Upper lobe of right lung (tissue), 1 donor: ENCODE measurements at places on chromosomes 1 and 21. TPM values are rescaled to one million over a fixed set of nuclear protein-coding genes. Genes with fewer than 3 reads are reported as not detected.

The MNDA gene
- total RNA-seq, result 45.5 TPM

- no peak for DNase-seq
Observed at GRCh38 chr1:100009458-100009857, 39.7 kb downstream of the SLC35A3 start.

DNA sequence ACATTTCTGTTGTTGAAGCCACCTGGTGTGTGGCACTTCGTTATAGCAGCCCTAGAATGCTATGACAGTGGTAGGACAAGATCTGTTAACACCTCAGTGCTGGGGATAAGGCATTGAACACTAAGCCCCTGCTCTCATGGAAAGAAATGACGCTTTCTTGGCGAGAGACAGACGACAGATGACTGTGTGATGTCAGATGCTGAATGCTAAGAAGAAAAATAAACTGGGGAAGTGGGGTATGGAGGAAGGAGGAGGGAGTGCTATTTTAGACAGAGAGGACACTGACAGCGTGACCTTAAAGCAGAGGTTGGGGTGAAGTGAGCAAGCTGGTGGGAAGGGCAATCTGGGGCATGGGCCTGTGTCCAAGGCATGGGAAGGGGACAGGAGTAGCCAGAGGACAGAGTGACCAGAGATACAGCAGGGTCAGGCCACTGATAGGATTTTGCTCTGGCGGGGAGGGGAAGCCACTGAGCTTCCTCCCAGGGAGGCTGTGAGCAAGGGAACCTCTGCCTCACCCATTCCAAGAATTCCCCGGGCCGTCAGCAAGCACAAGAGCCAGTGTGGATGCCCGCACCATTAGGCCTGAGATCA, 15.2 kb downstream of the DOP1B start:
- no peak for DNase-seq

GRCh38 chr21:26112127-26112742, 58.3 kb downstream of the APP start:
- DNase-seq, result no peak

DNA sequence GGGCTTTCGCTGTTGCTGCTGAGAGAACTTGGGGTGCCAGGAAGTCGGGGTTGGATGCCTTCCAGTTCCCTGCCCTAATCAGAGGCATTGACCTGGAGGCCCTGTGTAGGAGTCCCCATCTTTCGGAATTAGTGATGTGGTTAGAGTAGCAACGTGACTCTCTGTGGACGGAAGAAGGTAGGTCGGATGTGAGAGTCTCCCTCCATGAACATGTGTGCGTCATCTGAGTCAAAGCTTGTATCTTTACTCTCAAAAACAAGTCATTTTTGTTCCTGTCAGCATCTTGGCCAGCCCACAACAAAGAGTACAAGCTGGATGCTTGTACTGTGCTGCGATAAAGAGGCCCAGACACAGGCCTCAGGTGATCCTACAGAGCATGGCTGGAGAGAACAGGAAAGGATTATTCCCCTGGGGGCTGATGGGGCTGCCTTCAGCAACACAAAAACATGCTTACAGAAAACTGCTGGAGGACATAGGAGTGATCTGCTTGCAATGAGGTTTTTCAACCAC, 31.0 kb upstream of the IL10 start:
- DNase-seq, result no peak

DNA sequence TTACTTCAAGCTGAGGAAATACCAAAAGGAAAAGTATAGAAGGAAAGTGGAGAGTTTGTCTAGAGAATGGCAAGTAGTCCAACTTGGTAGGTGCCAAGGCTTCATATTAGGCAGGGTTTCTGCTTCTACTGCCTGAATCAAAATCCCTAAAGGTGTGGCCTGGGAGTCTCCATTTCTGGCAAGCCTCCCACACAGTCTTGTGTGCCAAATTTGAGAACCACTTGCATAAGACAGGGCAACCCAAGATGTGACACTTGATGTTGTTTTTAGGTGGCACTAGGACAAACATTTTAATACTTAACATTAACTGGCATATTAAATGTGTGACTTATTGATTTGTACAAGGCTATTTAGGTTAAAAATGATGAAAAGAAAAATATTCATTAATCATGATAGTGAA, 60.1 kb downstream of the ATG4C start:
- no peak for DNase-seq
